MM.1S (cell line): ENCODE measurements at places on chromosomes 3 and 15.
A peak's percentile ranks its signal among the peaks of the same experiment; 100 is the strongest.

GRCh38 chr15:93020976-93021772, 67.8 kb downstream of the RGMA start:
- DNase-seq = peak; percentile 64

DNA sequence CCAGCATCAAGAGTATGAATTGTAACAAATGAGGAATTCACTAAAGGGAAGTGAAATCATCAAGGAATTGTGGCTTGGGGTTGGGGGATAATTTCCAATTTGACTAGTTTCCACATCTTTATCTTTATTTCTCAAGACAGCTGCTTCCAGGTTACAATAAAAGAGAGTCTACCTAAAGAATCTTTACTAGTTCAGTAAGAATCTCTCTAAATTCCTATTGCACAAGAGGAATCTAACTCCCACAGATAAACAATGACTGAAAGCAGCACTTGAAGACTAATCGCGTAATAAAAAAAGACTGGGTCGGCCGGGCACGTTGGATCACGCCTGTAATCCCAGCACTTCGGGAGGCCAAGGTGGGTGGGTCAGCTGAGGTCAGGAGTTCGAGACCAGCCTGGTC, 194.4 kb downstream of the KBTBD8 start:
- DNase-seq = no peak

- no peak for DNase-seq
These were observed 278.6 kb downstream of the NLGN1 start for GRCh38 chr3:173676094-173676493.

- no peak for DNase-seq
These were observed 66.4 kb downstream of the BCHE start for GRCh38 chr3:165770781-165771180.
